ENCODE measurements at places on chromosomes 6 and 20.
A peak's percentile ranks its signal among the peaks of the same experiment; 100 is the strongest.

- DNase-seq, result no peak
These were observed 114.1 kb upstream of the FRMD1 start for GRCh38 chr6:168192901-168193815.

DNA sequence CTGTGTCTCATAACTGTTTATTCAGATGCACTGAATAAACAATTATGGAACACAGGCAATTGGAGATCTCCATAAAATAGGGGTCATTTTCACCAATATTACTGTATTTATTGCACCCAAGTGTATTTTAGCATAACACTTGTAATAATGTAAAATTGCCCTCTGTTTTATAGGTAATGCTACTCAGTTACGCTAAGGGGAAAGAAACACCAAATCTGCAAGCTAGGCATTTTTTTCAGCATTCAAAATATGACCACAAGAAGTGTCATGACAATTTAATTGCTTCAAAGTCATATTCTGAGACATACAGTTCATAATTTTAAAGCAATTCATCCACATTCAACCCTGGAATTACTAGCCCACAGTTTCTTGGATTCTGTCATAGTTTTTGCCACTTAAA lies 643.2 kb upstream of the NOX3 start:
- no peak for DNase-seq

DNA sequence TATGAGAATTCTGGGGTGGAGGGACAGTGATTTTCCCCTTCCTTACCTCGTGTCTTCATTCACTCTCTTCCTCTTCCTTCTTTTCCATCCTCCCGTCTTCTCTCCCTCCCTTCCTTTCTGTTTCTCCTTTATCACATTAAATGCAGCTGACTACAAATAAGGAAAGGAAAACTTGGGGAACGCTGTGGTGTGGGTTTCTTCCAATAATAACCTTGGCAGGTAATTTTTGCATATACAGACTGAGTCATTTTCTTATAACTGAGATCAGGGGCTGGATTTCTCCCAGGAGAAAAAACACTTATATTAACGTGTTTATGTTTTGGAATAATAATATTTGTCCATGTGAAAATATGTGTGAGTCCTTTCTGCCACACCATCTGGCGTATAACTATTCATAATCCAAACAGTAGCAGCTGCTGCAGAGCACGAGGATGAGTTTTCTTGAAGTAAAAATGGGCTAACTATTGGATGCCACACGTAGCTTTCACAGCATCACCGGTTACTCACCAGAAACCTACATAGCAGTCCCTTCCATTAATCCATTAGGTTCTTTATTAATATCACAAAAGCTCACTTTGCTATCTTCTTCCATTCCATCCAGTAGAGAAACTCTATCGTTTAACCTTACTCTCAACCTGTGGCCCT lies 139.2 kb upstream of the SASH1 start:
- DNase-seq, result no peak

DNA sequence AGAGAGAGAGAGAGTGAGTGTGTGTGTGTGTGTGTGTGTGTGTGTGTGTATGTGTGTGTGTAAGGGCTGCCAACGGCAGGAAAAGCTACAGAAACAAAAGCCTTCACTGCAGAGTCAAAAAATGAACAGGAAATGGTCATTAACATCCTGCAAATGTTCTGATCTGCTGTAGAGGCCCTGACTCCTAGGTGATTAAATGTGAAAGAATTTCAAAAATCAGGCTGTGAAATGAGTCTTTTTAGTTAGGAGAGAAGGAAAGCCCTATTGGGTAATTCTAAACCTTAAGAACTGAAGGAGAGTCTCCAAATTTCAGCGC lies 166.5 kb upstream of the MYLIP start:
- no peak for DNase-seq

- no peak for DNase-seq
These were observed 55.4 kb downstream of the LAMA4 start for GRCh38 chr6:112199001-112199403.

DNA sequence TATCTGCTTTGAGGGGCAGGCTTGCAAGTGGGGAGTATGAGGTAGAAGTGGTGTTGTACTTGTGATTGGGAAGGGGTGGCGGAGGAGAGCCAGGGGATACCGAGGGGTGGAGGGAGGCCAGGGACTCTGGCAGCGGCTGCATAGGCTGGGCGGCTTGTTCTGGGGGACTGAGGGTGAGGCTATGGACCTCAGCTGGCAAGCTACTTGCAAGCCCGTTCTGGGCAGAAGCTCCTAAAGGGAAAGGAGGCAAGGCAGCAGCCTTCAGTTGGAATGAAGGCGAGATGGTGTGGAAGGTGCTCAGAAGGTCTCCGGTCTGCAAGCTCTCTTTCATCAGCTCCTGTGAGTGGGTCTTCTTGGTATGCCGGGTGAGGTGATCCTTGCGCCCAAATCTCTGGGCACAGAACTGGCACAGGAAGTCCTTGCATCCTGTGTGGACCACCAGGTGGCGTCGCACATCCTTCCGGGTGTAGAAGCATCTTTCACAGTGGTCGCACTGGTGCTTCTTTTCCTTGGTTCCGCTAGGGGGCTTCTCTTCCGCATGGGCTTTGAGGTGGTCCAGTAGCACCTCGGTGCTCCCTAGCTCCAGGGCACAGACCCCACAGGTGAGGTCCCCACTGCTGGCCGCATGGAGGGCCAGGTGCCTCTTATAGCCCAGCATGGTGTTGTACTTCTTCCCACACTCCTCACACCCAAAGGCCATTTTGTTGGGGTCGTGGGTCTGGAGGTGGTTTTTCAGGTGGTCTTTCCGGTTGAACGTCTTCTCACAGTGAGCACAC lies 66.0 kb downstream of the PLAGL1 start:
- DNase-seq, result peak; percentile 21

DNA sequence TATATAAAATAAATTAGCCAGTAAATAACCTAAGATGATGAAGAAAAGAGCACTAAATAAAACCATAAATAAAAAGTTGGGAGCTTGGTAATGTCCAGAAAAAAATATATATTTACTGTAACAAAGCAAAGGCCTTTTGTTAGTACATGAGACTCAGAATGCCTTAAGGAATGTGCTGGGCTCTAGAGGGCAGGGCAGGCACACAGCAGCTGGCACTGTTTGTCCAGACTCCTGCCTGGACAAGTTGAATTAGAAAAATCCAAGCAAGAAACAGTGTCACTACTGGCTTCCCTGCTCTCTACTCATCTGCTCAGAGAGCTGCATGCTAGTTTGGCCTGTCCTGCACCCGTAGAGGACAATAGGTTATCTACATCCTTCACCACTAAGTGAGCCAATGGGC lies 8.8 kb downstream of the DEFB129 start:
- DNase-seq, result no peak

- DNase-seq, result no peak
These were observed 31.1 kb downstream of the BRPF3 start for GRCh38 chr6:36227379-36228228.

- no peak for DNase-seq
These were observed 820.1 kb downstream of the TENT5A start for GRCh38 chr6:80932359-80932758.

DNA sequence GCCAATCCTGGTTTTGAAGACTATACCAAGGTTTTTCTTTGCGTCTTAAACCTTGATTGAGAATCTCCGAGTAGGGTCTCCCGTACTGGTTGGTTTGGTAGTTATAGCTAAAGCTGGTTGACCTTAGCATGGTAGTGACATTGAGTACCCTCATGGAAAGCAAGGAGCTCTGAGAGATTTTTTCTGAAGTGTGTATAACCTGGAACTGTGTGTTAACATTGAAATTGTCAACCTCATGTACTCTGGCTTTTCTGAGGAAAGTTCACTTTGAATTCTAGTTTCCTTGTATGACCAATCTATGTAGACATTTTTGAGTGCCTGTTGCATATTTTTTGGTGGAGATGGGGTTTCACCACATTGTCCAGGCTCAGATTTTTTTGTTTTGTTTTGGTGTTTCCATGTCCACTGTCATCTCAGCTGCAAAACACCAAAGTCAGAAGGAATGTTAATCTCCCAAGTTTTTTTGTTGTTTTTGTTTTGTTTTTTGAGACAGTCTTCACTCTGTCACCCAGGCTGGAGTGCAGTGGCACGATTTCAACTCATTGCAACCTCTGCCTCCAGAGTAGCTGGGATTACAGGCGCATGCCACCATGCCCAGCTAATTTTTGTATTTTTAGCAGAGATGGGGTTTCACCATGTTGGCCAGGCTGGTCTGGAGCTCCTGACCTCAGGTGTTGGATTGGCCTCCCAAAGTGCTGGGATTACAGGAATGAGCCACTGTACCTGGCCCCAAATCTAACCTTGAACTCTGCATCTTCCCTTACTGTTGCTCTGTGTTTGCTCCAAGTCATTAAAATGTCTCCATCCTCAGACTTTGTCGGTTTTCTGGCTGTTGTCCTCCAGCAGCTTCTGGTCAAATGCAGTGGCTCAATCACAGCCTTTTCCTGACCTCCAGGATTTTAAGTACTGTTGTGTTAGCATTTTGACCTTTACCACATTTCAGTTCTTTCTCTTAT lies 4.3 kb downstream of the RPS12 start:
- DNase-seq, result no peak

GRCh38 chr20:39133201-39133600 lies 171.1 kb downstream of the DHX35 start:
- DNase-seq, result no peak

DNA sequence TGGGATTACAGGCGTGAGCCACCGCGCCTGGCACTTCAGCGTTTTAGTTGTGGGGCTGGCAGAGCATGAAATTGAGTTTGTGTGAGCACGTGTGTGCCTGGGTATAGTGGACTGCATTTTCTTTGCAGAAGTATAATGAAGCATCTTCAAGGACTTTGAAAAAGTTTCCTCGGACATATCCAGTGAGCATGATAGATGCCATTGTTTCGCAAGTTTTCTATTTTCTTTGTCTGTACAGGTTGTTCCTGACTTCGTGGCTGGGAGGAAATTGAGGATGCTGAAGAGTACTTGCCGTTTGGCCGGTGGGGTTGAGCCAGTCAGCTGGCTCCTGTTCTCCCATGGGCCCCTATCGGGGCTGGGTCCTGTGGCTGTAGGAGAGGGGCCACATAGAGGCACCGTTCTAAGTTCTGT lies 55.9 kb downstream of the RREB1 start:
- no peak for DNase-seq

GRCh38 chr6:23446469-23446967 lies 679.5 kb upstream of the NRSN1 start:
- DNase-seq, result no peak

DNA sequence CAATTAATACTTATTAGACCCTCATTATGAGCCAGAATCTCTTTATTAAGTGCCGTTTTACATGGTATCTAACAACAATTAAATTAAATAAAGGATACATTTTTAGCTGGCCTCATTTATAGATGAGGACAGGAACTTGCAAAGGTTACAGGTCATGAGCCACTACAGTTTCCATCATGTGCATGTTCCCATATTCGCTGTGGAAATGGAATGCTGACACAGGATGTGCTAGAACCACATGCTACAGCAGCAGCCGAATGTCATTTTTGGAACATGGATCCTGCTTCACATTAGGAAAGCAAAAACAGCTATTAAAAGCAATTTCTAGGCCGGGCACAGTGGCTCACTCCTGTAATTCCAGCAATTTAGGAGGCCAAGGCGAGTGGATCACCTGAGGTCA lies 5.9 kb downstream of the SLC18B1 start:
- DNase-seq, result no peak

DNA sequence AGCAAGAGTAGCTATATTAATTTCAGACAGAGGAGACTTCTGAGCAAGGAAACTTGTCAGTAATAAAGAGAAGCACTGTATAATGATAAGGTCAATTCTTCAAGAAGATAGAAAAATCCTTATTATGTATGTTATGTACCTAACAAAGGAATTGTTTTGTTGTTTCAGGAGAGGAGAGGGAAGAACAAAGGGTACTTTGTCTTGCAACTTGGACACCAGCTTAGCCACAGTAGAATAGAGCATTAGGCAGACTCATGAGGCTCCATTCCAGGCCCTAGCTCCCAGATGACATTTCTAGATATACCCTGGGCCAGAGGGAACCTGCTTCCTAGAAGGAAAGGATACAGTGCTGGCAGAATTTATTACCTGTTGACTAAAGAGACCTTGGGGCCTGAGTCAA lies 6.5 kb upstream of the NUS1 start:
- DNase-seq, result no peak

- DNase-seq, result no peak
These were observed 698.0 kb upstream of the POU3F2 start for GRCh38 chr6:98136333-98136732.

GRCh38 chr6:101276066-101276465 lies 117.4 kb upstream of the GRIK2 start:
- no peak for DNase-seq

GRCh38 chr6:107360476-107360875 lies 98.9 kb downstream of the PDSS2 start:
- DNase-seq, result no peak

DNA sequence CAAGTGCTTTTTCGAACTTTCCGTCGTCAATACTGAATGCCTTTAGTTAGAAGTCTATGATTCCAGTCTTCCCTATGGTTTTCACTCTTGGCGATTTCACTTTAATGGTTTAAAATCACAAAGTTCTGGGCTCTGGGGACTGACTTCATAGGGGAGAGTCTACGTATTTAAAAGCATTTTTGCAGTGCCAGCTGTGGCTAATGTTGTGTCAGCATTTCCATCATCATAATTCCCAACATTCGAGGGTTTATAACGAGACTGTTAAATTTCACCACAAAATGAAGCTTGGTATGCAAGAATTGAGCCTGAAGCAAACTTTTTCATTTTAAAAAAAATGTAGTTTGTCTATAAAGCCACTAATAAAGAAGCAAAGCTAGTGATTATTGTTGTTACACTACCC lies 242.7 kb downstream of the SOX4 start:
- no peak for DNase-seq

- DNase-seq, result no peak
These were observed 21.8 kb downstream of the HDDC2 start for GRCh38 chr6:125279961-125280360.

DNA sequence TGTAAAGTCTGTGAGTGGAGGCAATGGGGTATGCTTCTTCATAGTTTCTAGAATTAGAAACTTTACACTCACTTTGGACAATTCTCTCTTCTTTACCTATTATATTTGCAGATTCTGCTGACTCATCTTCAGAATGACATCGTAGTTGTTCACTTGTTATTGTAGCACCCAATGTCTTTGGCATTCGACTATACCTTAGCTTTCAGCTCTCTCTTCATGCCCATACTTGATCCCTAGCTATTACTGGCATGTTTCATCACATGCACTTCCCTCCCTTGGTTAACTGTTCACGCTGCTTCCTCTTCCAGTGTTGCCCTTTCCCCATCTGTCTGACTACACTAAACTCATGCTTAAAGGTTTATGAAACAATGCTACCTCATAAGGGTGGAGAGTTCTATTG lies 298.1 kb upstream of the TCF21 start:
- no peak for DNase-seq

GRCh38 chr6:31144296-31144969 lies 5.6 kb upstream of the PSORS1C2 start:
- no peak for DNase-seq

- DNase-seq, result no peak
These were observed 76.3 kb upstream of the FYN start for GRCh38 chr6:111949546-111949945.

- DNase-seq, result no peak
These were observed 1152.0 kb downstream of the HACE1 start for GRCh38 chr6:103707596-103708325.

- no peak for DNase-seq
These were observed 21.5 kb downstream of the ARHGAP40 start for GRCh38 chr20:38623061-38623460.
